ENCODE measurements at places on chromosomes 4 and X.
A peak's percentile ranks its signal among the peaks of the same experiment; 100 is the strongest.

DNA sequence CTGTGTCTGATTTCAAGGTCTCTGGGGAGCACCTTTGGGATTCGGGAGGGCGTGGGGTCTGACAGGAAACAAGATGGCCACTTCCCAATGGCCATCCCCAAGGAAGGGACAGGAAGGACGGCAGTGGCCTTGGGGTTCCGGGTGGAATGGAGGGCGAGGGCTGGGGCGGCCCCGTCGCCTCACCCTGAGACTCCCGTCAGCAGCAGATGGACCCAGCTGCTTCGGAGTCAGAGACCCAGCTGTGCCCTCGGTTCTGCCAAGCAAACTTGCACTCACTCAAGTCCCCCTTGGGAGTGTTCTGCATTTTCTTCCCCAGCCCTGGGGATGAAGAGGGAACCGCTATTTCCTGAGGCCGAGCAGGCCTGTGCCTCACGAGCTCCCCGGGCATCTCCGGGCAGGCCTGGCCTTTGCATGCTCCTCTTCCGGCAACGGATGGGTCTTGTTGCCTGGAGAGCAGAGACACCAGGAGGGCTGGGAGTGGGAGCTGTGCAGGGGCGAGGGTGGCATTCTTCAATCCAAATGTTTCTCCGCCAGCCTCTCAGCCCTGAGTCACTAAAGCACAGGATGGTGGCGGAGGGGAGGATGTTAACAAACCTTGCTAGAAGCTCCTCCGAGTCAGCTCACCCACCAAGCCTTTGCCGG is 6.8 kb upstream of the DUSP9 start:
- no peak for DNase-seq

DNA sequence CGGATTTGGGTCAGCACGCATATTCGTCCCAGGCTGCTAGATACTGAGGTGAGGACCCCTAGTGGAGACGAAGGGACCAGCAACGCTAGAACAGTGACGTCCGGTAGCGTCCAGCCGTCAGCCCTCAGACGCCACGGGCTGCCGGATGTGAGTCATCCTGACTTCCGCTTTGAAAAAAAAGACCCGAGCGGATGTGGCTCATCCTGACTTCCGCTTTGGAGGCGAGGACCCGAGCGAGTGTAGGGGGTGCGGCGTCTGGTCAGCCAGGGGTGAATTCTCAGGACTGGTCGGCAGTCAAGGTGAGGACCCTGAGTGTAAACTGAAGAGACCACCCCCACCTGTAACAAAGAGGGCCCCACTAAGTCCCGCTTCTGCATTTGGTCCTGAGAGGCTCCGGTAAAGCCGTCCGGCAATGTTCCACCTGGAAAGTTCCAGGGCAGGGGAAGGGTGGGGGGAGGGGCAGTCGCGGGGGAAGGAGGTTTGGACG is at the start of gene MAGEB2:
Gene MAGEB2, plus strand, starts transcription at position 207 of the 487 bp plus-strand sequence. CDS start 3,018 bp downstream, outside the sequence.
- DNase-seq: no peak

DNA sequence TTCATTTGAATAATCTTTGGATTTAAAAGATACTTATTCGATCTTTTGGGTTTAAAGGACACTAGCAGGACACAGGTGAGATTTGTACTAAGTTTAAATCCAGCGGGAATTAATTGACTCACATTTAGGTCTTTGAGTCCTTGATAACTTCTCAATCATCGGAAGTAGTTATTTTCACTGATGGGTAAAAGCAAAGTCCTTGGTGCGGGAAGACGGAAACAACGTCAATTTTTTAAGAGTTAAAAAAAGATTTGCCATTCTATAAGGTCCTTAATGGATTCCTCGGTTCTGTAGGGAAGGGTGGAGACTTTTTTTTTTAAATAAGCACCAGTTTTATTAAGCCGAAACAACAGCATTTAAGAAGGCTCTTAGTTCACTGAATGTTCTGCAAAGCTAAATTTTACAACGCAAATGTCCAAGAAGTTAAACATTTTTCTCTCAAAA is 2.9 kb downstream of the TMSB4X start:
- no peak for DNase-seq

DNA sequence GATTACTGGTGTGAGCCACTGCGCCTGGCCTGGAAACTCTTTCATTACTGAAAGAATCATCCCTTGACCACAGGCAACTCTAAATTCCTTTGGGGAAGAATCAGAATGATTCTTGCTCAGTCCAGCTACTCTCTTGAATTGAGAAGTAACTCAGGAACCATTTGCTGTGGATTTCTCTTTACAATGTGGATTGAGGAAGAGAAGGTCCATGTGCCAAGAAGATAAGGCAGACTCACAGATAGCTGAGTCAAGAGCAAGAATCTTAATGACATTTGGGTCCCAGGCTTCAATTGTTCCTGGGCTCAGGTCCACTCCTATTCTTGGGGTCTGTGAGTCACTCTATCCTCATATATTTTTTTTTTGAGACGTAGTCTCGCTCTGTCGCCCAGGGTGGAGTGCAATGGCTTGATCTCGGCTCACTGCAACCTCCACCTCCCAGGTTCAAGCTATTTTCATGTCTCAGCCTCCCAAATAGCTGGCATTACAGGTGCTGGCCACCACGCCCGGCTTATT is 6.2 kb upstream of the MGARP start:
- DNase-seq: no peak

DNA sequence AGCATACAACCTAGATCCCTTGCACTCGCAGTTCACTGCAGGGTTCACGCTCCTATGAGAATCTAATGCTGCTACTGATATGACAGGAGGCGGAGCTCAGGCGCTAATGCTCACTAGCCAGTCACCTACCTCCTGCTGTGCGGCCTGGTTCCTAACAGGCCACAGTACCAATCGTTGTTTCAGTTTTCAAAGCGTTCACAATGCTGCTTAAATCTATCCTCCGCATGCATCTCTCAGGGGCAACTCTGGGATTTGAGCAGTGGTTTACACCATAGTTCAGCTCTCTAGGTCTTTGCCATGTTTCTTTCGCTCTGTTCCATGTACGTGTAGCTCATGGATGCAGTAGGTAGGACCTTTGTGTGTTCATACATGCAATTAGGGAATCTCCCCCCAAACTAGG is 47.2 kb downstream of the CLOCK start:
- peak; percentile 84 for DNase-seq
